Karpas-422 (cell line): ENCODE measurements at places on chromosomes 16 and 17.
A peak's percentile ranks its signal among the peaks of the same experiment; 100 is the strongest.

GRCh38 chr17:8038954-8039610 is at the start of gene ALOX15B:
Gene ALOX15B, plus strand, starts transcription at chr17:8039059. Its CDS starts 97 bp downstream, at chr17:8039156.
- no peak for DNase-seq

- no peak for DNase-seq
Measured at GRCh38 chr16:85315866-85316265, 203.6 kb upstream of the CIBAR2 start.

- DNase-seq, result no peak
Measured at GRCh38 chr17:50682938-50683337, 24.8 kb downstream of the ANKRD40 start.

DNA sequence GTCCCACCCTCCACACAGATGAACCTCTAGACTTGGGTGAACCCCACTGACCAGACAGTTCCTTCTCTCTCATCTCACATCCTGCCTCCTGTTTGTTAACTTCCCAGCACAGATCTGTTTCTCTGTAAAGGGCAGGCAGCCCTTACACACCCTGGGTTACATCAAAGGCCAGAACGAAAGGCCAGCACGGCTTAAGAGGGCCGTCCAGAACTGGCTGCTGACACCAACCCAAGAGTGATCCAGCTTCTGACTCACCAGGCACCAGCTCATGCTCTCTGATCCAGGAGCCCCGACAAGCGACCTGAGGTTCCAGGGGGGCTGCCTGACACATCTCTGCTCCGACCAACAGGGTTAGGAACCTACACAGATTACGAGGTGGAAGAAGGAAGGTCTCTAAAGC is 86.9 kb downstream of the MRM3 start:
- no peak for DNase-seq

DNA sequence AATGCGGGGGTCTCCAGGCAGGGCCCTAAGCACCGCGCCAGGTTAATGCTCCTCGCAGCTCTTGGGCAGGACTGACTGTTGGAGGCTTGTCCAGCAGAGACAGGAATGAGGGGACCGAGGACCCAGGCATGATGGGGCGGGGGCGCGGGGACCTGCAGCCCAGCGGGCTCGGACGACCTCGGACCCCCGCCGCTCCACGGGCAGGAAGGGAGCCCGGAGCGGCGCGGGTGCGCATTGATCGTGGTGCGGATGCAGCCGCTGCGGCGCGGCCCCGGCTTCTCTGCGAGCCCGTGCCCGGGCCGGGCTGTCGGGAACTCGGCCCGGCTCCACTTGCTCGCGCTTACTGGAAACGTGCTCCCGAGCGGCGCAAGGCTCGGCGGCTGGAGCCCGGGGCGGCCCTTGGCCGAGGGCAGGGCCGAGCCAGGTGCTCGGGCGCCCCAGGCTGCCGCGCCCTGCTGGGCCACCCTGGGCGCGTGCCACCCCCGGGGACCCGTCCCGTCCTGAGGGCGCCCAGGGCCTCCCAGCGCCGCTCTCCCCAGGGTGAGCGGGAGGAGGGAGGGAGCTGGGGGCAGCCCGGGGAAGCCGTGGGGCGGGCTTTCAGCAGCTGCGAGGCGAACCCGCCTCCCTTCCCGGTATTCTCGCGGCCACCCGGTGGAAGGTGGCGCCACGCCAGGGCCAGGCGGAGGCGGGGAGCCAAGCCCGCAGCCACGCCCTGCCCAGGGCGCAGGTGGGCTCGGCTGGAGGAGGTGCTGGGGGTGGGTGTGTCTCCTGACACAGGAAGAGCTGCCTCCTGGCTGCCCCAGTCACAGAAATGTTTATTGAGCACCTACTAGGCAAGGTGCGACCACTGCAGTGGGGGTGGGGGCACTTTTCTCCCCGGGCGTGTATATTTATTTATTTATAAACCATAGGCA is 45.9 kb downstream of the SOCS3 start:
- DNase-seq, result peak; percentile 70

DNA sequence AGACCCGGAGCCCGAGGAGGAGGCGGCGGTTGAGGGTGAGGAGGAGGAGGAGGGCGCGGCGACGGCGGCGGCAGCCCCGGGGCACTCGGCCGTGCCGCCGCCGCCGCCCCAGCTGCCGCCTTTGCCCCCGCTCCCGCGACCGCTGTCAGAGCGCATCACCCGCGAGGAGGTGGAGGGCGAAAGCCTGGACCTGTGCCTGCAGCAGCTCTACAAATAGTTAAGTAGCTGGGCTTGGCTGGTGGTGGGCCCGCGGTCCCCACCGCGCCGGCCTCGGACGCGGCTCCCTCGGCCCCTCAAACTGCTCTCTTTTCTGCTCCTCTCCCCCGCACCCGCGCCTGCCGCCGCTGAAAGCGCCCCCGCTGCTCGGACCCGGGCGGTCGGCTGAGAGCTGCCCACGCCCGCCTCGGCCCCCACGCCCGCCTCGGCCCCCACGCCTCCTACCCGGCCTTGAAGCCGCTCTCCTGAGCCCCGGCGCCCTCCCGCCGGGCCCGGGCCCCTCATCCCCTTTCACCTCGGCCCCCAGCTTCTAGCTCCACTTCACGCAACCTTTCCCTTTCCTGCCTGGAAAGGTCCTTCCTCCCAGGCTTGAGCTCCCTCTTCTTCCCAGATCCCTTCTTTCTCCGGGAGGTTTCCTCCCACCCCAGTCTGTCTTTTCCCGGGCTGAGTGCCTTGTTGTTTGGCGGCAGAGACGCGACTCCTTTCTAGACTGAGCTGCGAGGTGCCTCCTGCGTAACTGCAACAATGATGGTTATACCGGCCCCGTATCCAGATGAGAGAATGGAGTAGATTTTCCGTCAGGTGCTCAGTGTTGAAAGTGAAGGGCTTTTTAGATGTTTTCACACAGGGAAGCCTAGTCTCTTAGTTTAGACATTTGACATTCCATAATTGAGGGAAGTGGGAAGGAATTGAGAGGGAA is 850 bp downstream of the PPM1E start:
- DNase-seq, result no peak
